ENCODE measurements at places on chromosomes 3 and 15.

DNA sequence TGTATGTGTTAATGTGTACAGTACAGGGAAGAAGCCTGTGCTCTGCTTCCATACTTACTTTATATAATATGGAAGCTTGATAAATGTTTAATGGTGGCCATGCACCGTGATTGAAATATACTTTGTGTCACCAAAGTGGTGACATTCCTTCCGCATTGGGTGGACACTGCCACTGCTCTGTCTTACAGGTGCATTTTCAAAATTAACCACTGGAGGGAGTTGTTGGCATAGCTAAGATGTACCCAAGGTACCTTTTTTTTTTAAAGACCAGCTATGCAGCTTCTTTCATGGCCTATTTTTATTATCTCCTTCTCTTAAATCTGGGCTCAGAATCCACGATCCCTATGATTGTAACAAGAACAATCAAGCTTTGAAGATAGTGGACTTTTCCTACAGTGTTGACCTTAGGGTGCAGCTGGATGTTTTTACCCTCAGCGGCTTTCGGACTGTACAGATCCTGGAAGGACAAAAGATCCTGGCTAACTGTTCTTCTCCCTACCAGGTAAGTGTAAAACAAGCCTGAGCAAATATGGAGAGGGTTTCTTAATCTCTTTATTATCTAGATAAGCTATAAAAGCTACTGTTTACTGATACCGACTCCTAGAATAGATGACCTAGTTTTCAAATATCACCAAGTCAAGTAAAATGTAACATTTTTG, 21.6 kb upstream of the PAK6 start:
- DNase-seq = peak; percentile 94

DNA sequence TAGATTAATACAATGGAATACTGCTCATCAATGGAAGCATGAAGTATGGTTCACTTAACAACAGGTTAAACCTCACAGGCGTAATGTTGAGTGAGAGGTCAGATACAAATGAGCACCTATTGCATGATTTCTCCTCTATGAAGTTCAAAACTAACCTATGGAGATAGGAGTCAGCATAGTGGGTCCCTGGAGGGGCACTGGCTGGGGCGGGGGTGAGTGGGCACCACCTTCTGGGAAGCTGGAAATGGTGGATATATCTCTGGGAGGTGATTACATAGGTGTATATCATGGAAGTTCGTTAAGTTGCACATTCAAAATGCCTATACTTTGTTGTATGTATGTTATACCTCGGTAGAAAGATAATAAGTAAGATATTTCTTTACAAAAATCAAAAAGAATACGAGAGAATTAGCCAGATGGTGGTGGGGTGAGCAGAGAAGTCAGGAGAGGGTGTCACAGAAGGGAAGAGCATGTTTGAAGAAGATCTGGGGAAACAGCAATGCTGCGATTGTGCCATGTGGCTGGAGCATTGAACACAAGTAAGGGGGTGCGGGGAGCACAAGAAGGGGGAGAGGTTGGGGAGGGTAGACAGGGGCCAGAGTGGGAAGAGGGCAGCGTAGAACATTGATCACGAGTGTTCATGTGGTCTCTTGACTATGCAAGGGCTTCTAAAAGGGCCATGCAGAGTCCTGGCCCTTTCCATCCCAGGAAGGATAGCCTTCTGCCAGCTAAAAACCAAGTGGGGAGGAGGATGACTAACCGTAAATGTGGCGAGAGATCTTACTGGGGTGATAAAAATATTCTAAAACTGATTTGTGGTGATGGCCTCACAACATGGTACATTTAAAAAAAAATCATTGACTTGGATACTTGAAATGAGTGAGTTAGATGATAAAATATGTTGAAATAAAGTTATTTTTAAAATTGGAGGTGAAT, 30.2 kb downstream of the ITGA11 start:
- no peak for DNase-seq

- DNase-seq = no peak
Measured at GRCh38 chr3:7630925-7631324, 770.0 kb downstream of the GRM7 start.

GRCh38 chr3:38297947-38298711, 16.0 kb downstream of the SLC22A14 start:
- peak; percentile 59 for DNase-seq

DNA sequence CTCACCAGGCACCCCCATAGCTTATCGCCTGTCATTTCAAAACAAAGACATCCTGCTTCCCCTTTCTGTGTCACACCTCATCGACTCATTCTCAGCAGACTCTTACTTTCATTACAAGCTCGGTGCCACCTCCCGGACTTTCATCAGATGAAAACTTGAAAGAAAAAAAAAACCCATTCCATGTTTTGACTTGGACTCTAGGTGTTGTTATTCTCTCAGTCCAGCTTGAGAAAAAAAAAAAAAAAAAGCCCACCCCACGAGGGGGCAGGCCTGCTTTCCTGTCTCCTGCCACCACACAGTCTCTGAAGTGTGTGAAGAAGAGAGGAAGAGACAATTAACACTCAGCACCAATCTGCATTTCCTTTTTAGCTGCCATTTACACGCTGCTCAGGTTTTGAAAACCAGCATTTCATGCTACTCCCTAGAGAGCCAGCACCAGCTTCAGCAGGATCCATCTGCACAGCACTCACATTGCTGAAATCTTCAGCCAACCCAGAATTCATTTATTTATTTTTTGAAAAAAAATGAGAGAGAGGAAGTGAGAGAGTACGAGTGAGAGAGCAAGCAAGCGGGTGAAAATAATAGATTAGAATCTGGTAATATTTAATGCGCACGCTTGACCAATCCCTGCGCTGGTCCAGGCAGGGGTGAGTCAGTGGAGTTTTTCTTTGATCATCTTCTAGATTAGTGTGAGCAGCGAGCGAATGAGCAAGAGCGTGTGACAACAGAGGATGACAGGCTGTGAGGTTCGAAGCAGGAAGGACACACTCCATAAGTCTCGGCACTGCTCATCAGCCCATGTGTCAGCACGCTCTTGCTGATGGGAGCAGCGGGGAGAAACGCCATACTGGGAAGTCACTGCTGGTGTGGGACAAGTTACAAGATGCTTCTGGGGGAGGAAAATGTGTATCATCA, 23.5 kb downstream of the ZNF80 start:
- DNase-seq = peak; percentile 96

DNA sequence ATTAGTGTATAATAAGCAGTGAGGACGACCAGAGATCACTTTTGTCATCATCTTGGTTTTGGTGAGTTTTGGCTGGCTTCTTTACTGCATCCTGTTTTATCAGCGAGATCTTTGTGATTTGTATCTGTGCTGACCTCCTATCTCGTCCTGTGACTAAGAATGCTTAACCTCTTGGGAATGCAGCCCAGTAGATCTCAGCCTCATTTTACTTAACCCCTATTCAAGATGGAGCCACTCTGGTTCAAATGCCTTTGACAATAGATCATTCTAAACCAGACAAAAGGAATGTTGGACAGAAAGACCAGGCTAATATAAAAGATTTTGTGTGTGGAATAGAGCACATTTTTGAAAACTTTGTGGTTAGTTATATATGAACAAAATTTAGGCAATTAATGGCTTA, 618.5 kb upstream of the BCHE start:
- DNase-seq = no peak

- no peak for DNase-seq
Measured at GRCh38 chr3:55879901-55880331, 392.8 kb upstream of the WNT5A start.

GRCh38 chr3:3551981-3552380, 247.2 kb upstream of the LRRN1 start:
- no peak for DNase-seq

DNA sequence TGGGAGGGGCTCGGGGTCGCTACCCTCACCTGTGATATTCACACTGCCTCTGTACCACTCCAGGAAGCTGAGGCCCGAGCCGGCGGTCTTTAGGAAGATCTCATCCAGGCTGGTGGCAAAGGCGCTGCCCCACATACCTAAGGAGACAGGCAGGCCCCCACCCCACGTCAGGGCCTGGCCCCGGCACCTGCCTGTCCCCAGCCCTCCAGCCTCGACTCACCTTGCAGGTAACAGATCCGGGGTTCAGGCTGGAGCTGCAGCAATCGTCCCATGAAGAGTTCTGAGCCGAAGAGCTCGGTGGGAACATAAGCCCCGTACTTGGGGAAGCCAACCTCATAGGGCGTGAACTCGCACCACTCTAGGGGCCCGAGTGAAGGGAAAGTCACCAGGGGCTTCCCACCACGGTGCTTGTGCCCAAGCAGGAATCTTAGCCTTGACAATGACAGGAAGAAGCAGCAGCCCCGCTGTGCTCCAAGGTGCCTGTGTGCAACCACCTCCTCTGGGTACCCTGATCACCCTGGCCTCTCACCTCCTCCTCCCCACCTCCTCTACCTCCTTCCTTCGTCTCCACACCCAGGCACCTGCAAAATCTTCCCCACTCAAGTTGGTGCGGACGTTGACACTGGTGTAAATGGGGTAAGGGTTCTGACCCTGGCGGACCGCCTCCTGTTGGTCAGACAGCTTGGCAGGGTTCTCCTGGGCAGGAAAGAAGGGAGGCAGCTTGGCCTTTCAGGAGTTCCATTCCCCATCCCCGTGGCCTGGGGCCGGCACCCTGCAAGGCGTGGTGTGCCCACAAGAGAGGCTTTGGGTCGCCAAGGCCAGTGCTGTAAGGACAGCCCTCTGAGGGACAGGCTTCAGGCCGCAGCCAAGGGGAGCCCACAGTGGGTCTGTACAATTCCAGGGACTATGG, 10.6 kb downstream of the PLA2G4F start:
- DNase-seq = no peak

- no peak for DNase-seq
Measured at GRCh38 chr15:77607894-77608261, 24.8 kb downstream of the LINGO1 start.

GRCh38 chr3:52172262-52172757, 18.1 kb upstream of the POC1A start:
- no peak for DNase-seq

DNA sequence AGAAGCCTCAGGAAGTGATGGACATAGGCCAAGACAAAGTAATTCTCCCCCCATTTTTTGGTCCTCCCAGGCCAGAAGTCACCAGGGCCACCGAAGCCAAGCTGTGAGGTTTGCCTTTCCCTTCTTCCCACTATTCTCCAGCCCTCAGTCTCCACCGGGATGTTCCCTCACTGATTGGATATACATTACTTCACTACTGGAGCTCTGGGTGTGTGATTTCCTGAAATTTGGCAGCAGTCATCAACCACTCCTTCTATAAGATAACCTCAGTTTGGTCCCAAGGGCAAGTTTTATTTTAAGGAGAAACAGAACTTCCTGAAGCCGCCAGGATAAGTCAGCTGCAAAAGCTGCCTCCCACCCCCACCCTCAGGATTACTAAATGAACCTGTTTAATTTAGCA, 11.3 kb downstream of the SLCO2A1 start:
- no peak for DNase-seq

DNA sequence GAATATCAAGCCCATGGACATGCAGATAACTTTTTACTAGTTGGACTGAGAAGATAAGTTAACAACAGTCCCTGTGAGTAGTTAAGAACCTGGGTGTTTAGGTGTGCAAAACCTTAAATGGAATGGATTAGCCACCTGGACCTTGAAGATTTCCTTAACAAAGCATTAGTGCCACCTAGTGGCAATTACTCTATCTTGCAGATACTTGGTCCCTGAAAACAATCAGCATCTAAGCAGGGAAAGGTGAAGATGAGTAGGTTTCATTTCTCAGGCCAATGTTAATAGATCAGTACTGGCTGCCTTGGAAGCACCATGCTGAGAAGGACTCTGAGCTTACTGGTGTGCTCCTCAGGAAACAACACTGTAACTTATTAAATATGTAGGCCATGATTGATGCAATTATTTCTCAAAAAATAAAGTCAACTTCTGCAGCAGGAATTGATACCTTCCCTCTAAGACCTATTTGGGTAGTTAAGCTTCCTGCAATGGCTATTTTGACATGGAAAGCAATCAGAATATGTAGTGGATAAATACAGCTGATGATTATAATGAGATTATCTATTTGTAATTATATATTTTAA, 329.4 kb downstream of the TBC1D5 start:
- peak; percentile 90 for DNase-seq

DNA sequence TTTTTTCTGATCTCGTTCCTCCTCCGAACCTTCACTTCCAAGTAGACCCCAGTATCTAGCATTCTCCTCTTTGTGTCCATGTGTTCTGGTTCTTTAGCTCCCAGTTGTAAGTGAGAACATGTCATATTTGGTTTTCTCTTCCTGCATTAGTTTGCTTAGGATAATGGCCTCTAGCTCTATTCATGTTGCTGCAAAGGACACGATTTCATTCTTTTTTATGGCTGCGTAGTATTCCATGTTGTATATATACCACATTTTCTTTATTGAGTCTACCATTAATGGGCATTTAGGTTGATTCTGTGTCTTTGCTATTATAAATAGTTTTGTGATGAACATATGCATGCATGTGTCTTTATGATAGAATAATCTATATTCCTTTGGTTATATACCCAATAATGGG, 30.2 kb upstream of the MME start:
- no peak for DNase-seq

- DNase-seq = peak; percentile 61
Measured at GRCh38 chr3:57007521-57008460, 52.7 kb upstream of the SPATA12 start.

DNA sequence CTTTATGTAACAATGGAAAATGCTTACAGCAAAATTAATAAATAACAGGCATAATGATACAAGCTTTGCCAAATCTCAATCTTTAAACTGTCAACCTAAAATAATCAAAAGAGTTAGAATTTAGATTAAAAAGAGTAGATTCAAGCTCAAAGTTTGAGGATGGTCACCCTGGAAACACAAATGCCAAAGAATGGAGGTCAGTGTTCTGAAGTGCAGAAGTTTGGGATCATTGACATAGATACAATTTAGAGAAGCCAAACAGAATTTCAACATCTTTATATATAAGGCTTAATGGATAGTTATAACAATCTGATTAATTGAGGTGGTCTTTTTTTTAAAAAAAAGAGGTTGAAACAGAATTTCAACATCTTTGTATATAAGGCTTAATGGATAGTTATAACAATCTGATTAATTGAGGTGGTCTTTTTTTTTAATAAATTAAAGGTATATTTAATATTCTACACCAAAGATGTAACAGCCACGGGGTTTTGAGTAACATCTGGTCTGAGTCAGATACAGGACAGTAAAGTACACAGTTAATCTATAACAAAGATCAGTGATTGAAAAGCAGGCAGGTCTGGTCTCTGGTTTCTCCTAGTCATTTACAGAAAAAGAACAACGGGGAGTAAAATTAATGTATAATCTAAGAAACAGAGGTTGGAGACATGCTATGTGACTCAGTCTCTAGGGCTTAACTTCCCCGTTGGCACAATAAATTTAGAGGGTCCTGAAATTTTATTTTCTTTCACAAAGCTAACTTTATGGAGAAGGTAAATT, 490.7 kb downstream of the GBE1 start:
- no peak for DNase-seq

- no peak for DNase-seq
Measured at GRCh38 chr3:197728487-197728886, 8.2 kb downstream of the RUBCN start.

DNA sequence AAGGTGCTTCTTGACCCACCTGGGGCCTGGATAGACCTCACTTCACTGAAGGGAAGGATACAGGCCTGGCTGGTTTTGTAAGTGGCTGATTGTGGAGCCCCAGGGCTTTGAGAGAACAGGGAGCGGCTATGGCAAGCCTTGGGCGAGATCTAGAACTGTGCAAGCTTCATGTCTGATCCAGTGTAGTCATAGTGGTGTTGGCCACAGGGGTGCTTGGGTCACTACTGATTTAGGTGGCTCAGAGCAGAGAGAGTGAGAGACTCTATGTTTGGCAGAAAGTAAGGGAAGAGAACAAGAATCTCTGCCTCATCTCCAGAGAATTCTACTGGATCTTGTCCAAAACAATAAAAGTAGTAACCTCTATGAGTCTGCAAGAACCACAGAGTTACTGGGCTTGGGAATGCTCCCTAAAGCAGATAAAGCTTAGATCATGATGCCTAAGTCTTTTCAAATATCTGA, 394.2 kb upstream of the EPHA3 start:
- DNase-seq = no peak

GRCh38 chr3:73521734-73522336, 102.9 kb downstream of the PDZRN3 start:
- DNase-seq = no peak

Measured in Karpas-422 (cell line).